ENCODE measurements at places on chromosomes 4 and X.

GRCh38 chr4:3221996-3222395 lies 27.0 kb upstream of the MSANTD1 start:
- DNase-seq: no peak

DNA sequence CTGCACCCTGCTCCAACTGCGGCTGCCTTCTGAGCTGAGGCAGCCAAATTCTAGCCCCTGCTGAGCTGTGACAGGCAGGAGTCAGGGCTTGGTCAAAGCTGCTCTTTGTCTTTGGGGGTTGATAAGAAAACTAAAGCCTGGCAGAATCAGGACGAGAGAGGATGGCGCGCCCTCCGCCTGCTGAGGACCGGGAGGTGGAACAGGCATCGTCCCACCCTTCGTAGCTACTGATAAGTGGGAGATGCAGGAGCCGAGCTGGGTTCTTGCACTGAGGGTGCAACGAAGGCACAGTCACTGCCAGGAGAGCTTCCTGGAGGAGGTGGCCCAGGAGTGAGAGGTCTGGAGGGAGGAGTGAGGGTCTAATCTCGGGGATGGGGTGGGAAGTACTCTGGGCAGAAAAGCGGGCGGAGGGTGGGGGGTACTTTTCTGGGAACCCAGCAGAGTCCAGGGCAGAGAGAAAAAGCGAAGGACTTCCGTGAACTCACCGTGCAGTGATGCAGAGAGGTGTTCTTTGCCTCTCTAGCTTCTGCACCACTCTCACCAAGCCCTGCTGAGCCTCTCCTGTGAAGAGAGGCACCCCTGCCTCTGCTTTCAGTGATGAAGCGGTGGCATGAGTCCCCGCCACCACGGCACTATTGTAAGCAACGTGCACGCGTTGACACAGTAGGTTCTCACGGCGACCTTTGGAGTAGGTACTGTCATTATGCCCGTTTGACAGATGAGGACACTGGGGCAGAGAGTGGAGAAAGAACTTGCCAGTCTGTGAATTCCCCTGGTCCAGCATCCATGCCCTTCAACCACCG lies 107.8 kb downstream of the SORCS2 start:
- no peak for DNase-seq

DNA sequence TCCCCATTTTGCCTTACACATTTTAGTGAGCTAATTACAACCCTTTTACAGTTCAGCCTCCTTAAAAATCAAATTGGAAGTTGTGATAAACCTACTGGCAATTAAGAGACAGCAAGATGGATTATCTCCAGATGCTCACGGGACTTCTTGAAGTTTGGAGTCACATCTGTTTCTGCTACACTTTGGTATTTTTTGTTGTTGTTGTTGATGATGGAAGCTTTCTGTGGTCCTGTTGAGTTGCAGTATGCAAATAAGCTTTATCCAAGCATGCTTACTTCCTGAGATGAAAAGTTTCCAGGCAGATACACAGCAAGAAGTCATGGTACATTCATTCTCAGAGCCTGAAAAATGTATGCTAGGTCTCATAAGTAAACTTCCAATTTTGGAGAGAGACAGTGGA lies 670.0 kb upstream of the AMOT start:
- DNase-seq: no peak

- DNase-seq: no peak
These were observed 491.3 kb downstream of the KCNIP4 start for GRCh38 chr4:21457086-21457840.

- no peak for DNase-seq
These were observed 12.1 kb upstream of the FAM47A start for GRCh38 chrX:34144246-34144645.

- no peak for DNase-seq
These were observed 671.8 kb downstream of the GALNTL6 start for GRCh38 chr4:172485007-172485406.

DNA sequence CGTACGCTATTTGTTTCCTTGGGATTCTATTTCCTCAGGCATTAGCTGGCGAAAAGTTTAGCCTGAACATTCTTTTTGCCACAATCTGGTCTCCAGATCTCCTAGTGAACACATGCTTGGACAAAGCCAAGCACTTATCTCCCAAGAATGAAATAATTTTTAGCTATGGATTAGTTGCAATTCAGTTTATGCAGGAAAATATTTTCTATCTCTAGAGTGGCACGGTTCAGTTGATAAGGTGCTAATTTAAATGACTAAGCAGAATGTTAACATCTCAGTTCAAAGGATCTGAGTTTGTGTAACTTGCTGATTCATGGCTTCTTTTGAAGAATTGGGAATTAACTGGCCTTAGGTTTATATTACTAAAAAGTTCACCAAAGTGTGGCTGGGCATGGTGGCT lies 58.1 kb upstream of the JADE1 start:
- no peak for DNase-seq

- peak; percentile 63 for DNase-seq
These were observed 98.9 kb downstream of the HPGD start for GRCh38 chr4:174423257-174423944.

DNA sequence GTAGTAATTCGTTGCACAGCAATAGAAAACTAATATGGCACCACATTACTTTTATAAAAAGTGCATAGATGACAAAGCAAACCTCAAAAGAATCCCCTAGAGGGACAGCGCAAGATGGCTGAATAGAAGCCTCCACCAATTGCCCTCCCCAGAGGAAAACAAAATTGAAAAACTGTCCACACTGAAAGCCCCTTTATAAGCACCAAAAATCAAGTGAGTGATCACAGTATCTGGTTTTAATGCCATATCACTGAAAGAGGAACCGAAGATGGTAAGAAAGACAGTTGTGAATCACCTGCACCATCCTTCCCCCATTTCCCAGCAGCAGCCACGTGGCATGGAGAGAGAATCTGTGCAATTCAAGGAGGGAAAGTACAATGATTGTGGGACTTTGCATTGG lies 522.2 kb downstream of the GLUD2 start:
- DNase-seq: no peak

DNA sequence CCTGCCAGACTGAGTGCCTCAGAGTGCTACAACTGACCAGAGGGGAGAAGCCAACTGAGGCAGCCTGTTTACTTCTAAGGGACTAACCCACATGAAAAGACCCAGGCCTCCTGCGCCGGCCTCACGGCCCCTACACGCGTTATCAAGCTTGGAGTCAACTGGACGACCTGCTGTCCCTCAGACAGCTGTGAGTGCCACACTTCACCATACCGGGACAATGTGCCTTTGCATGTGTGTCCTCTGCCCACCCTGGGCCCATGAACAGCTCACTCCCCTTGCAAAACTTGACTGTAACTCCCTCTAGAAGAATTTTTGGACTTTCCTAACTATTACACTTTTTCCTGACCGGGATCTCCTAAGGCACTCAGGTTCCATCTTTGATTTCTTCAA lies 1.8 kb downstream of the NOP14 start:
- no peak for DNase-seq

- no peak for DNase-seq
These were observed 909.2 kb upstream of the PRKX start for GRCh38 chrX:4622486-4623167.

- DNase-seq: no peak
These were observed 96.4 kb upstream of the SMIM10 start for GRCh38 chrX:134894373-134894895.

DNA sequence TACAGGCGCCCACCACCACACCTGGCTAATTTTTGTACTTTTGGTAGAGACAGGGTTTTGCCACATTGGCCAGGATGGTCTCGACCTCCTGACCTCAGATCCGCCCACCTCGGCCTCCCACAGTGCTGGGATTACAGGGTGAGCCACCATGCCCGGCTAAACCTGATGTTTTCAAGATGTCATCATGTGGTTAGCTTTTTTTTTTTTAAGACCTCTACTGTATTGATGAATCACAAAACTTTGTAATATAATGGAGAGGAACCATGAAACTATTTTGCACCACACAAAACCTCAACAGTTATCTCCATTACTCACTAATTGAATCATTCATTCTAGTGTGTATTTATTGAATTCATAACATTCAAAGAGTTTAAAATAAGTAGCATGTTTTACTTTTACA lies 94.7 kb upstream of the NEIL3 start:
- DNase-seq: peak; percentile 48

- DNase-seq: no peak
These were observed 72.4 kb upstream of the S100G start for GRCh38 chrX:16577483-16578029.

DNA sequence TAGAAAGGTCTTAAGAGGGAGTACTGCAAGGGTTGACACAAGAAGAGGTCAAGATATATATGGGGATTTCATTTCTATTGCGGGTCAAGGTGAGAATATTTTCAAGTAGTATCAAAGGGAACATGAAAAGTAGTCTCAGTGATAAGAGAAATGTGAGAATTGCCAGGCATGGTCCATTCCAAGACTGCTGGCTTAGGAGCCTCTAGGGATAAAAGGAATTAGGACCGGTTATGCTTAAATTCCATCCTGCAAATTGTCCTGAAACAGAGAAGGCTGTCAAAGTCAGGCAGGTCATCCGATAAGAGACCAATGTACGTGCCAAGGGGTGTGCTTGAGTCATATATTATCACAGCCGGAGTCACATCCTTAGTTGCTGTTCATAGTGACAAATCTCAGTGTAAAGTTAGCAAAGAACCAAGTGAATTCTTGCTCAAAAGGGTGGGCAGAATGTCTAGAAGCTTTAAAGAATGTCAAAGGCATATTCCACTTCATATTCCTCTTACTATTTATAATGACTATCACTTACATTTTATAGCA lies 133.6 kb downstream of the CBLL2 start:
- no peak for DNase-seq

DNA sequence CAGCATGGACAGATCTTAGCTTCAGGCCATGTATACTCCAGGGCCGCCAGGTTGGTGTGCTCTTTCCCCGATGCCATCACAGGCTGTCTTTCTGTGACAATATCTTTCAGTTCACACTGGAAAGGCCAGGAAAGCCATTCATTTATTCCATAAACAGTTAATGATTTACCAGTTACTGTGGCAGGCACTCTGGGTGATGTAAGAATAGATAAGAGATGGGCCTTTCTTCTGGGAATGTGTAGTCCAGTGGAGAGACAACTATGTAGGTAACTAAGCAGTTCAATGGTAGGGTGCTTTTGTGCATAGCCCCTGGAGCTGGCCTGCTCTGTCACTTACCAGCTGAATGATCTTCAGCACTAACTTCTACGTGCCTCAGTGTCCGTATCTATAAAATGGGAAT lies 46.3 kb upstream of the LEF1 start:
- DNase-seq: no peak

GRCh38 chr4:186826846-186827533 lies 103.3 kb upstream of the FAT1 start:
- no peak for DNase-seq

DNA sequence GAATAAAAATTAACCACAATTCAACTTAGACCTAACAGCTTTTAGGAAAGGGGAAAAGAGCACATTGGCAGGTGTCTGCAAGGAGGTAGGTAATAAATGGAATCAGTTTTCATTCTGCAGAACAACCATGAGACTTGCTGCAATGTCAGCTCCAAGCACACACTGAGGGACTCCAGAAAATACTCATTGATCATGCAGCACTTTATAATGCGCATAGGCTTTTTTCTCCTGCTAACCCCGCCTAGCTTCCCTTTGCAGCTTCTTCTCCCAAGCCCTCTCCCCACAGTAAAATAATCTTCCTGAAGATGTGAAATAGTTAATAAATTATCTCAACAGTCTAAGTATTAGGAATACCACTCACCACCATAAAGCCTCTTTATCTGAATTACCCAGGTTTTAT lies 36.9 kb downstream of the ANKRD17 start:
- DNase-seq: no peak

- no peak for DNase-seq
These were observed 22.9 kb downstream of the TSC22D3 start for GRCh38 chrX:107752714-107753113.

GRCh38 chr4:16684097-16684496 lies 214.3 kb downstream of the LDB2 start:
- DNase-seq: peak; percentile 26

DNA sequence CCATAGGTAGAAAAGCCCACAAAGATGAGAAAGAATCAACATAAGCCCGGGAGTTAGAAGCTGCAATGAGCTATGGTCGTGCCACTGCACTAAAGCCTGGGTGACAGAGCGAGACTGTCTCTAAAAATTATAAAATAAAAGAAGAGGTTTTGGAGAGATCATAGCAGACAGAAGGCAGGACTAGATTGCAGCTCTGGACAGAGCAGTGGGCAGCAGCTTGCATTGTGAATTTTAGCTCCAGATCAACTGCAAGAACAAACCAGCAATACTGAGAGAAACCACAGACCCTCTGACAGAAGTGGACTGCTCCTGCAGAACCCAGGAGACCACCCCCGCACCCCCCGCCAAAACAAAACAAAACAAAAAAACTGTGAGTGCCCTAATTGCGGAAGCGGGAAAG lies 30.6 kb downstream of the SOWAHB start:
- DNase-seq: no peak

- no peak for DNase-seq
These were observed 47.2 kb downstream of the C4orf50 start for GRCh38 chr4:5971078-5971450.

DNA sequence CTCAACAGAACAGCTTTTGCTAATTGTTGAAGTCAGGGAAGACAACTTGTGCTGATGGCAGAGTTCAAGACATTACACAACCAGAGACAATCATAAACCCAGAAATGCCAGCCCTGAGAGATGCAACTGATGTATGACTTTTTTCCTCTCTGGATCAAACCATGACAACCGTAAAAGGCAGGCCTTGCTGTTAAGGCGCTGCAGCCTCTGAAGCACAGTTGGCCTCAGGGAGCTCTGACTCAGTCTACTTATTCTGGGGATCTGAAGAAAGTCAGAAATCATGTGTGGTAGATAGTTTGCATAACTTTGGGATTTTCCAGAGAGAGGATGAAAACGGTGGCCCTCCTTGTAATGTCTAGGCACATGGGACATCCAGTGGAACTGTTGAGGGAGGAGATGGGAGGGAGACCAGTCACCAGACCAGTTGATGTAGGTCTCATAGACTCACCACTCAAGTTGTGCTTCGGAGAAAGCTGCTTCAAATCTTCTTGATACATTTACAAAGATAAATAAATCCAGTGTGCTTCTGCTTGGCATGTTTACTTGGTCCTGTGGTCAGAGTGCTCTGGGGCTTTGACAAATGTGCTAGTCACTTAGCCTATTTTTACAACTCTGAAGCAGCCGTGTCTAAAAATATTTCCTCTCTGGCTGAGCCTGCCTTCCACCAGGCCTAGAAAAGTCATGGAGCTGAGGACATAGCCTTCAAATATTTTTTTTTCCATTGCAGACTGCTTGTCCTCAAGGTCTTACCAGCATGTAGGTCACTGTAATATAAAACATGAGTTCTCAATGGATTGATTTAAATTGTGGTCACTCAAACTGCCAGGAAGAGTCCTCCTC lies 7.5 kb downstream of the HADH start:
- DNase-seq: peak; percentile 75

DNA sequence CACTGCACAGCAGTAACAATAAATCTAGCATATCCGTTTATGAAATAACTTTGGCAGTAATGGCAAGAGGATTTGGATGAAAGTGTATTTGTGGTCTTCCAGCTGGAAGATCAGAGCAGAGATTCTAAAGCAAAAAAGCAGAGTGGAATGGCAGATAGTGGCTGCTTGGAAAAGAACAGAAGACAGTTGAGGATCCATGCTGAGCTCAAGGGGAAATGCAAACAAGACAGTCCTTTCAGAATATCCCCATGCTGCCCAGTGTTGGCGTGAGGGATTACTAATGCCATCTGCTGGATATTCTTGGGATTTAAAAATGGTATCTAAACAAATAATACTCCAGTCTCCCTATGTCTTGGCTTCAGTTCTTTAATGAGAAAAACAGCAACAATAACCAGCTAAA lies 629.1 kb upstream of the ATOH1 start:
- DNase-seq: peak; percentile 48

- DNase-seq: no peak
These were observed 10.9 kb downstream of the AFAP1 start for GRCh38 chr4:7928711-7929110.

- DNase-seq: peak; percentile 55
These were observed 94.2 kb downstream of the GPAT3 start for GRCh38 chr4:83629945-83630721.

Data from AG08395 (cell line).